CD4-positive, alpha-beta T cell treated with Interleukin-6 for 4 hours (primary cell): ENCODE measurements at places on chromosomes 6 and 20.

- no peak for DNase-seq
Measured at GRCh38 chr20:20276811-20277530, 90.9 kb upstream of the INSM1 start.

DNA sequence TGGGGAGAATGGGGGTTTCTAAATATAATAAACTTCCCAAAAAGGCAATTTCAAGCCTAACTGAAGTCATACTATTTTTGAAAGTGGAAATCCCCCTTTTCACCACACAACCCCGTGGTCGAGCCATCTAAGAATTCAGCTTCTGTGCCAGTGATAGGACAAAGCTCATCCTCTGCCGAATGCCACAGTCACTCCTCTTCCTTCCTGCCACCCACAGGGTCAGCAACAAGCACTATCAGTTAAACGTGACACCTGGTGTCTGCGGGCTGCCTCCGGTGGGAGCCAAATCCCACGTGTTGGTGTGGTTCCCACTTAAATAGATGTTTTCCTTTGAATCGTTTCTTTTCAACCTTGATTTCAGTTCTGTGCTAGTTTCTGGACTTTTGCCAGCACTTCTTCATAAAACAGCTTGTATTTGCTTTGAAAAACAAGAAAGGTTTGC lies 60.7 kb downstream of the TNFAIP3 start:
- DNase-seq: peak; percentile 60

DNA sequence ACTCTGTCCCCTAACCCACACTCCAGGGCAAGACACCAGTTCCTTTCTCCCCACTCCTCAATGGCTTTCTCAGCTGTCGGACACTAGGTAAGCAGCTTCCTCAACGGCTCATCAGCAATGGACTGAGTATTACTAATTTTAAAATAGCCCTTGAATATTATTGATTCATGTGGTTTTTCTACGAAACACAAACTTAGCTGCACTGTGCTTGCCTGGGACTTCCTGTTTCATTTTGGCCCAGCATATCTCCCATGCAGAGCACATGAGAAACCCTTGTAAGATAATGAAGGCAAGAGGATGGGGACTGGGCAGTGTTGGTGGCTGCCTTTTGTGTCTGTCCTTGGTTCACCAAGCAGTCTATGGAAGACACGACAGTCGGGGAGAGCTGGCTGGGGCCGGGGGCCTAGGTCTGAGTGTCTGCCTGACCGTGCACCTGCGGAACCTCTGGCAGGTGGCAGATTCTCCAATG lies 48.9 kb downstream of the RNASET2 start:
- DNase-seq: no peak

DNA sequence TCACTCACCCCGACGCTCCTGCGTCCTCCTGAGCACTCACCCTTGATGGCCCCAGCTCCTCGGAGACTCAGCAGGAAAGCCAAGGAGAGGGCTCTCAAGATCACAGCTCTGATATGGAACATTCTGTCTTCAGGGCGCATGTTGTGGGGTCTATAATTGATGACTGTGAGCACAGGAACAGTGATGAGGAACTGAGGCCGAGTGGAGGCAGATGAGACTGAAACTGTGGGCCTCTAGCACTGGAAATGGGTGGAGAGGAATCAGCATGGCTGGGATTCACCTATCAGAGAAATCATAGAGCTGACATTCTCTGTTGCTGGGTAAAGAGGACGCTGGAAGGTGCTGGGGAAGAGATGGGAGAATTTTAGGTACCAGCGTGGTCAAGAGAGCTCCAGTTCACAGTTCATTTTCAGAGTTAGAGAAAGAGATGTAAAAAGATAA lies at the start of gene HLA-DPA1:
Gene HLA-DPA1, minus strand, starts transcription at position 219 of the 441 bp plus-strand sequence.
- peak; percentile 44 for DNase-seq

DNA sequence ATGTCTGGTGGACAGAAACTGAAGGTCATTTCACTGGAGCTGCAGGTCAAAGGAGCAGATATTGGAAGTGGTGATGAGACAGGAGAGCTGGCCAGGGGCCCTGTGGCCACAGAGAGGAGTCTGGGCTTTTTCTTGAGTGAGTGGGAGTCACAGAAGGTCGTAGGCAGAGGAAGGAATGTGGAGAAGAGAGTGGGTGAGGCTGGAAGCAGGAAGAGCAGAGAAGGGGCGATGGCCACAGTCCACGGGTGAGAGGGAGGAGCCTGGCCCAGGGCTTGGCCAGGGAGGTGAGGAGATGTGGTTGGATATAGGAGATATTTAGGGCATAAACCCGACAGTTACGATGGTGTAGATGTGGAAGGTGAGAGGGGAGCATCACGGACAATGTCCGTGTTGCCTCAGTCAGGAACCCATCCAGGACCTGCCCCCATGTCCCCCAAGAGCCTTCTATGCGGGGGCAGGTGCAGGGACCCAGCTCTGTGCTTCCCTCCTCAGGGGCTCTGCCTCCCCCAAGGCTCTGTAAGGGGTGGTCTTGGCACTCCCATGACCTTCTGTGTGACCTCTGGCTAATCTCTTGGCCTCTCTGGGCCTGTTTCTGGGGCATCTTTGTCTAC lies 150.5 kb upstream of the PTPN1 start:
- DNase-seq: no peak

- no peak for DNase-seq
Measured at GRCh38 chr20:59783641-59784010, 149.8 kb downstream of the SYCP2 start.

DNA sequence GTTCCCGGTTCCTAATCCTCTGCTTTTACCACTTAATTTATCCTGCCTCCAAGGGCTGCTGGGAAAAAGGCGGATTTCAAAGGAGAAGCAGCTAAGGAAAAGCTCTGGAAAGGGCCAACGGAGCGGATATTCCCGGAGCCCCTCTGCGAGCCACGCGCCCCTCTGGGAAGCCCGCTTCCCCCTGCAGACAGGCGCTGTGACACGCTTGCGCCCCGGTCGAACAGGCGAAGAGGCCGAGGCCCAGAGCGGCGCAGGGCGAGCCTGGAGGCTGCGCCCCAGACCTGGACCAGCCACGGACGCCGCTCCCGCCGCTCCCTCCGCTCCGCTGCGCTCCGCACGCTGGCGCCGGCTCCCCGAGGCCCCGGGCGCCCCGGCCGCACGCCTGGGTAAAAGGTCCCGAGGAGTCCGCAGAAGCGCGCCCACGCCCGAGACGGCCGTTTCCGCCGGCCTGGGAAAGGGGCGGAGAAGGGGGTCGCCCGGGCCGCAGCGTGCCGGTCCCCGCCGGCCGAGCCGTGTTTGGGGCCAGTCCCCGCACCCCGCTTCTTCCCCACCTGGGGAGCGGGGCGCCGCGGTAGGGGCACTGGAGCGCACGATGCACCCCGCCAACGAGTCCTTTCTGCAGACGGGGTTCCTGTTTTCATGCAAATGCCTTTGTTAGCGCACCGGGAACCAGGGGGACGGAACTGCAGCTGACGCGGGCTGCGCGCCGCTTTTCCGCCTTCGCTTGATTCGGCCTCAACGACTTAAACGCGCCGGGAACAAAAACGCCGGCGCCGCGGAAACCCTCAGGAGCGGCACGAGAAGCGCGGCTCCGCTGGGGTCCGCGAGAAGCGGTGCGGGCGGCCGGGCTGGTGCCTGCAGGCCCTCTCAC lies 91.9 kb upstream of the SIRPA start:
- peak; percentile 24 for DNase-seq

DNA sequence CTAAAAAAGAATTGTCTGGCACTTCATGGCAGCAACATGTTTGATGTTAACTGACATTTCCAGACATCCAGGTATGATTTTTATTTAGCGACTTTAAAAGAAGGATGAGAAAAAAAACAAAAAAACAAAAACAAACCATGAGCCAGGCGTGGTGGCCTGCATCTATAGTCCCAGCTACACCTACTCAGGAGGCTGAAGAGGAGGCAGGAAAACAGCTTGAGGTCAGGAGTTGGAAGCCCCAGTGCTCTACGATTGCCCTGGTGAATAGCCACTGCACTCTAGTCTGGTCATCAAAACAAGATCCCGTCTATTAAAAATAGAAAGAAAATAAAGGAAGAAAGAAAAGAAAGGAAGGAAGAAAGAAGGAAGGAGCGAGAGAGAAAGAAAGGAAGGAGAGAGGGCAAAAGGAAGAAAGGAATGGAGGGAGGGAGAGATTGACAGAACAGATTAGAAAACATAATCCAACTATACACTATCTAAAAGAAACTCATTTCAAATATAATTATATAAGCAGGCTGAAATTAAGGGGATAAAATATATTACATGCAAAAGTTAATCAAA lies 141.6 kb downstream of the TRIM27 start:
- DNase-seq: no peak

GRCh38 chr6:18663011-18663410 lies 275.9 kb downstream of the RNF144B start:
- no peak for DNase-seq

GRCh38 chr6:16295060-16295459 lies 56.7 kb downstream of the GMPR start:
- no peak for DNase-seq

GRCh38 chr6:42047213-42047590 lies 3.1 kb upstream of the TAF8 start:
- no peak for DNase-seq

DNA sequence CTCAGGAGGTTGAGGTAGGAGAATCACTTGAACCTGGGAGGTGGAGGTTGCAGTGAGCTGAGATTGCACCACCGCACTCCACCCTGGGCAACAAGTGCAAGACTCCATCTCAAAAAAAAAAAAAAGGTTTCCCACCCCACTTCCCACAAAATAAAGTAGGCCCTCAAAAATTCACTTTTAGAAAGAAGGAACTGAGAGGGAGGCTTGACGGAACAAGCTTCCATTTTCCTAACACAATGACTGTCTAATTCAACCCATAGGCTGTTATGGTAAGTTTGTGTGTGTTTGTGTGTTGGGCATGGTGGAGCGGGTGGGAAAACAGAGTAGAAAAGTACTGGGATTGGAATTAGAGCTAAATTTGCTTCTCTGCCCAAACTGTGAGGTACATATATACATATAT lies 98.4 kb upstream of the MAN1A1 start:
- DNase-seq: no peak

- DNase-seq: no peak
Measured at GRCh38 chr6:13302291-13302690, 26.0 kb downstream of the TBC1D7 start.

- DNase-seq: no peak
Measured at GRCh38 chr6:39091220-39091619, 23.8 kb downstream of the SAYSD1 start.

DNA sequence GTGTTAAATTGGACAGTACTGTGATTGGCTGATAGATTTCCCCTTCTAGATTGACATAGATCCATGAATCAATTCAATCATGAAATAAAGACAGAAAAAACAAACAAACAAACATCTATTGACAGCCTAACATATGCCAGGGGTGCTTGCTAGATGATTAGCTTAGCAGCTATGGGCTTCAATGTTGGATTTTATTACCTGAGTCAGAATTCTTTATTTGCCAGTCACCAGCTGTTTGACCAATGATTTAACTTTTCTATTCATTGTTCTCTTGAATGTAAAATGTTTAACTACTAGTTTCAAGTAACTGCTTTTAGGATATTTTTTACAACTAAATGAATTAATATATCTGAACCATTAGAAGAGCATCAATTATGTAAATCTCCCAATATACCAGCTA lies 901.3 kb upstream of the CITED2 start:
- no peak for DNase-seq
